ENCODE measurements at places on chromosomes 4 and X.

- peak; percentile 89 for DNase-seq
Measured at GRCh38 chrX:129706400-129707072, 32.2 kb upstream of the XPNPEP2 start.

DNA sequence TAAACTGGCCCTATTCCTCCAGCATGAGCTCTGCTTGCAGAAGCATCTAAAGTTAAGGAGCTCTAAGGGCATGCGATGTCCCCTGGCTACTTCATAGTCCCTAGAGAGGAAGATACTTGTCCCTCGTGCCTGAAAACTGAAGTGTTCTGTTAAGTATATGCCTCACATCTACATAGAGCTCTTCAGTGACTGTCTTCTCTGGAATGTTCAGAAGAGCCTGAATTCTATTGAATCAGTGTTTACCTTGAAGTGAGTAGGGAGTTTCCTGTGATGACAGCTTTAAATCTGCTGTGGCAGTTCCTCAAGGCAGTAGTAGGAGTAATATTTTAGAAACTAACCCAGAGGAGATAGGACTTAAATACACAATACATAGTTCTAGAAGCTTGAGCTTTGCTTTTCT is 111.2 kb downstream of the ZNF518B start:
- no peak for DNase-seq

- no peak for DNase-seq
Measured at GRCh38 chrX:30865015-30865414, 24.0 kb downstream of the TAB3 start.

- DNase-seq = no peak
Measured at GRCh38 chrX:107563824-107564223, 64.5 kb upstream of the PRPS1 start.

DNA sequence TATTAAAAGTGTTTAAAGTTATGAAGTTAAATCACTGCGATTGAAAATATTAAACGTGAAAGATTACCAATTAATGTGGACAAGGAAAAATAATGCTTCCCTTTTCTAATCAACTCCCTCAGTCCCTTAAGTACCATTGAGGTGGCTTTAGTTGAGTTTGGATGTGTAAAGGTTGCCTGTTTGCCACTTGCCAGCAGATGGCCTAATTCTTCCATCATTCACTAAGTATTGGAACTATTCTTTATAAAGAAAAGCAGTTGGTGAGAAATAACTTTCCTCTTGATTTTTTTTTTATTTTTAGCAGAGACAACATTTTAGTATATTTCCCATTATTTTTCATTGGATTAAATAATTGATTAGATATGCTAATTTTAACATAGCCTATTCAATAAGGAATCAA is 295.9 kb upstream of the TACR3 start:
- peak; percentile 56 for DNase-seq
